ENCODE measurements at places on chromosomes 6 and 20.

- no peak for DNase-seq
These were observed 27.9 kb upstream of the BMP6 start for GRCh38 chr6:7697820-7698623.

- DNase-seq, result no peak
These were observed 55.6 kb downstream of the RRBP1 start for GRCh38 chr20:17626217-17627007.

GRCh38 chr6:8082954-8083858 is 19.0 kb upstream of the BLOC1S5 start:
- DNase-seq, result no peak

DNA sequence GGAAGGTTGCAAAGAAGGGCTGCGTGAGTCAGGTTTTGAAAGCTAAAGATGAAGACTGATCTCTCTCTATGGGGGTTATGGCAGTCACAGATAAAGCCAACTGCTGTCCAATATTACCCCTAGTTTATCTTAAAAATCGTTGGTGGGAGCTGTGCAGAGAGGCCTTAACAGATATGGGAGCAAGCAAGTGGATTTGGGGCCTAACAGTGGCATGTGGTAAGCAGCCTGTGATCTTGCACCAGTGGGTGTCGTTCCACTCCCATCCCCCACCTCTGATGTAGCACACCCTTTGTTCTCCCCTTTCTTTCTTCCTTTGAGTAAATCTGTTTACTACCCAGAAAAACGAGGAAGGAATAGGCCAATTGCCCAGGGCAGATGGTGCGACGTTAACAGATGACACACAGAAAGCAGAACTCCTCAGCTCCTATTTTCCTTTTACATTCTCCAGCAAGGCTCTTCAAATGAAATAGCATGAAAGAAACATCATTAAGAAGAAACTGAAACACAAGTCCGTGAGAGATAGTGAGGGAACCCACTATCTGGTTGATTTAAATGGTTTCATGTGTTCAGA is 274.1 kb upstream of the CITED2 start:
- no peak for DNase-seq

- no peak for DNase-seq
These were observed 4.7 kb downstream of the SAPCD1 start for GRCh38 chr6:31767096-31767645.

GRCh38 chr6:145213614-145214013 is 521.7 kb downstream of the EPM2A start:
- no peak for DNase-seq

DNA sequence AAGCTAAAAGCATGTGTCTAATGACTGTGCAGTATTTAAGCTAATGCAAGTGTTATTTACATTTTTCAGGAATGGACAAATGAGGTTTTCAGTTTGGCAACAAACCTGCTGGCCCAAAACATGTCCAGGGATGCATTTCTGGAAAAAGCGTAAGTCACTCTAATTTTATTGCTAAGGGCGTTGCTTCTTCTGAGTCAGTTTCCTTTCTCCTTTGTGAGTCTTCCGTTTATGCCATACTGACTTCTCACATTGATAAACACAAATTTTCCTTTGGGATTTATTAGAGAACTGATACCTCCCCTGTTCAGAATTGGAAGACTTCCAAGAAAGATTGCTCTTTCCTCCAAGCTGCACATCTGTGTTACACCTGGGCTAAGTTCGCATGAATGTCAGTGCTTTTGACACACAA is 422.9 kb upstream of the PLCB4 start:
- DNase-seq, result no peak

DNA sequence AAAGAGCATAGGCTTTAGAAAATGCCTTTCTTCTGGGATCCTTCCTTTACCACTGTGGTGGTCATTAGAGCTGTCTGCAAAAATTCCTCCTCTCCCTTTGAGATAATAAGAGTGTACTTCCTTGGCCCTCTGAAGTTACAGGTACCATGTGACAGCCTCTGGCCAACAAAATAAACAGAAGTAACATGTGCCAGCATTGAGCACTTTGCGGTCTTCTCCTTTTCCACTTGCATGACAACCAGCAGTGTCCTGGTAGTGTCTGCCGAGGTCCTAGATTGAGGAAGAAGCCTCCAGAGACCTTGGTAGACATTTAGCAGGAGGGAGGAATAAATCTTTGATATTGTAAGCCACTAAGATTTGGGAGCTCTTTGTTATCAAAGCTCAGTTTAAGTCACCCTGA is 87.5 kb upstream of the ARID1B start:
- DNase-seq, result no peak

DNA sequence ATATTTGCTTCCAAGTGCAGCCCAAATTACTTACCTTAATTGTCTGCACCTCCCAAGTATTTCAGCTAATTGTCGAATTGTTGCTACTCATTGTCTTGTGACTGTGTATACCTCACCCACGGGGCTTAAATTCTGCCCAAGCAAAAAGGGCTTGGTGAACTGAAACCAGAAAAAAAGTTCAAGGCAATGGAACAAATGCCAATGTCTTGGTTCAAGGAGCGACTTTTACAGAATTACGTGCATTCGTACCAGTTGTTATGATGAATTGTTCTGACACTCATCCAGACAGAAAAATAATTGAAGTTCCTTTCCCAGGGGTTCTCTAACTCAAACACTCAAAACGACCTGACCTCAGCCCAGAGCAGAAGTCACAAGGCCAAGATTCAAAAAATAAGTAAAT is 13.9 kb upstream of the PXDC1 start:
- no peak for DNase-seq

GRCh38 chr20:22248051-22248667 is 336.2 kb downstream of the FOXA2 start:
- no peak for DNase-seq

DNA sequence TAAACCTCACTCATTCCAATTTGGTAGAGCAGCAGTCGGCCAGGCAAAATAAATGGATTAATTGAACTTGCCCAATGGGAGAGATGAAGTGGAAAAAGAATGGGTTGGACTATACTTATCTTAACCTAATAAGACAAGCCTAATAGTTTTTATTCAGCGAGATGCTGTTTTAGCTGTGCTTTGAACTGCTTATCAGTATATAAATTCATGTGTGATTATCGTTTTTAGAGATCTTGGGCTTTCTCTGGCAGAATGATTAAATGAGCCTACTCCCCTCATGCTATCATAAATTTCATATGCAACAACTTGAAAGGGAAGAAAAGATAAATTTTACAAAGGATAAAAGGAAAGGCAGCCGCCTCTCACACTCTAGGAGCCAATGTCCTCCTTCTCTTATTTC is 59.8 kb downstream of the SNAP25 start:
- no peak for DNase-seq

DNA sequence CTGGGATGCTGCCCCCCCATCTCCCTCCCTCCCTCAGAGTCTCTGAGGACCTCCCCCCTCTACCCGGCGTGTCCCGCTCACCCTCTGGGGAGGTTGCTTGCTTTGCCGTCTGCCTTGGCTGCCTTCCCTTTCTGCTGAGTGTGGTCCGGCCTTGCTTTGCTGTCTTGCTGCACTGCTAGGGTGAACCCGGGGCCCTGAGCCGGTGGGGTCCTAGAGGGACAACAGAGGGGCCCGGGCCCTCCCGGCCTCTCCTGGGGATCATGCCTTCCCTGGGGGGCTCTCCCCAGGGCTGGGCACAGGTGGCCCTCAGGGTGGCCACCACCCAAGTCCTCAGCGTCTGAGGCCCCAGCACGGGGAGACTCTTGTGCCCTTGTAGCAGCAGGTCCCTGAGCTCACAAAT is 19.3 kb downstream of the SLCO4A1 start:
- DNase-seq, result no peak

- DNase-seq, result no peak
These were observed 175.4 kb upstream of the PRND start for GRCh38 chr20:4546342-4546741.

GRCh38 chr20:20370094-20370575 is 2.2 kb downstream of the INSM1 start:
- DNase-seq, result no peak

- no peak for DNase-seq
These were observed 30.3 kb downstream of the AK9 start for GRCh38 chr6:109660526-109661320.

- no peak for DNase-seq
These were observed 27.9 kb downstream of the MOCS1 start for GRCh38 chr6:39906318-39906761.
